Non-pigmented ciliary epithelial cell (primary cell): ENCODE measurements at places on chromosomes 12 and 14.

- DNase-seq, result no peak
These were observed 28.5 kb downstream of the TUBA1A start for GRCh38 chr12:49160399-49160798.

- peak; percentile 14 for DNase-seq
These were observed 197.1 kb upstream of the ABCD2 start for GRCh38 chr12:39816671-39817185.

DNA sequence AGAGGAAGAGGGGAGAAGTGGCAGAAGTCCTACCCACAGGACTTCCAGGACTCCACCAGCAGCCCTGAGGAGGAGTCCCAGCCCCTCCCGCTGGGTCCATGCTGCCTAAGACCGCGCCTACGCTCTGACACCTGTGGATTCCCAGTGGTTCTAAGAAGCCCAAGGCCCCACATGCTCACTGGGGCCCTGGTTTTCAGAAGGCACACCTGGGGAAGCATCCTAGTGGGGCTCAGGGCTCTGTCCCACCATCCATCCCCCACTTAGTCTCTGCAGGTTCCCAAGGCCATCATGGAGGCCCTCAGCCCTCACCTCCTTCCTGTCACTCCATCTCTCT is 32.6 kb downstream of the ACTN1 start:
- DNase-seq, result no peak

- DNase-seq, result no peak
These were observed 10.9 kb downstream of the LRTM2 start for GRCh38 chr12:1830981-1831963.

DNA sequence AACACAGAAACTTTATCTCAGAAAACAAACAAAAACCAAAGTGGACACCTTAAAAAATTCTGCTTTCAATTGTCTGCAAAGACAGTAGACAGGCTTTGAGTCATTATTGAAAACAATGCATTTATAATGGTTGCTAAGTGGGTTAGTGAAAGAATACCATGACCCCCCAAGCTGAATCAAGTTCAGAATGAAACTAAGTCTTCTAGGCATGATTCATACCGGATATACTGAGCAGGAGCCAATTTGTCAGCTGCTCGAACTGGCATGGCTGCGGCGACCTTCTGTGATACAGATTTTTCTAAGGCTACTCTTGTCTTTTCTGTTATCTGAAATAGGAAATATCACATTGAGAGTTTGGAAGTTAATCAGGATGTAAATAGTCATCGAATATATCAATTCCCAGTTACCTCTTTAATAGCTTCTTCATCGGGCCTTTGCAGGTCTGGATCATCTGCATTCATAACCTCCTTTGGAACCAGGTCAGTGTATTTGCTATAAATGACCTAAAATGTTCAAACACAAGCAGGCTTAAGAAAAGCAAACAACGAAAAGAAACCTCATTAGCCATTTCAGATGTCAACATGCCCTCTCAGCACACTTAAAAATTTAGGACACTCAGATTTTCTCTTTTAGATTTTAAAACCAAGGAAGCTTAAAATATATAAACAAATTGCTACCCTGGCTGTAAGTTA is 22.3 kb downstream of the SNW1 start:
- DNase-seq, result peak; percentile 9

DNA sequence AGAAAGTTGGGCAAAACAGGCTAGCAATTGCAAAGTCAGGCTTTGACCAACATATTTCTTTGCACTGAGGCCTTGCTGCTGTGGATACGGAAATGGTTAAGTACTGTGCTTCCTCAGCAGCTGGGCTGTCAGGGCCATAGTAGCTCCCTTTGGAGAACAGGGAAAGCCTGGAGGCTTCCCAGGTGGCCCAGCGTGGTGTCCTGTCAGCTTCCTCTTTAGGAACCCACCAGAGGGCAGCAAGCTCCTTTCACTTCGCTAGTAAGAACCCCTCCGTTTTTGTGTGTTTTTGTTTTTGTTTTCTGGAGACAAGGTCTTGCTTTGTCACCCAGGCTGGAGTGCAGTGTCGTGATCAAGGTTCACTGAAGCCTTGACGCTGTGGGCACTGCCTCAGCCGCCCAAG is 1.7 kb upstream of the CFAP251 start:
- no peak for DNase-seq

DNA sequence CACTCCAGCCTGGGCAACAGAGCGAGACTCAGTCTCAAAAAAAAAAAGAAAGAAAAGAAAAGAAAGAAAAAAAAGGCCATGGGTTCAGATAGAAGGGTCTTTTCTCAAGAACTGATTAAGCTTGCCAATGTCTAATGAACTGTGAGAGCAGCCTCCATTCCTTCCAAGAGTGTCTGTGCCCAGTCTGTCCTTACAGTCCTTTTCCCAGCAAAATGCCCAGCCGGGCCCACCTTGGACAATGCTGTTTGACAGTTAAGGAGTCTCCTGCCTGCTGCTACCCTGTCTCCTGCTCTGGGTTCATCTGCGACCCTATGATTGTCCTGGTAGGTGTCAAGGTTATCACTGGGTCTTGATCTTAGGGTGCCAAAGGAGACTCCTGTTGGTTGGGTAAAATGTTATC is 21.4 kb downstream of the SYNE3 start:
- DNase-seq, result no peak

DNA sequence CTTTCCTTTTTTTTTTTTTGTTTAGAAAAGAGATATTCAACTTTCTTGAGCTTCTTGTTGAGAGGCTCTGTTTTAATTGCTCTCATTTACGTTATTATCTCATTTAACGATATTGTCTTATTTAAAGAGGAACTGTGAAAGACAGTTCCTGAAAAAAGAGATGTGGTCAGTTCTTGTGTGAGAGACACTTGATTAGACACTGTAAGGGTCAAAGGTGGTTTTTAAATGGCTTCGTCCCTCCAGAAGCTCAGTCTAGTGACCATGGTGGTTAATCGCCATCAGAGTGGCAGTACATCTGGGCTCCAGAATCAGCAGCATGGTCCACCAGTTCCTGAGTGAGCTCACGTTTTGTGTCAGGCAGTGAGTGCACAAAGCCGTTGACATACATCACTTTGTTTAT is 57.9 kb upstream of the KCNA5 start:
- no peak for DNase-seq

DNA sequence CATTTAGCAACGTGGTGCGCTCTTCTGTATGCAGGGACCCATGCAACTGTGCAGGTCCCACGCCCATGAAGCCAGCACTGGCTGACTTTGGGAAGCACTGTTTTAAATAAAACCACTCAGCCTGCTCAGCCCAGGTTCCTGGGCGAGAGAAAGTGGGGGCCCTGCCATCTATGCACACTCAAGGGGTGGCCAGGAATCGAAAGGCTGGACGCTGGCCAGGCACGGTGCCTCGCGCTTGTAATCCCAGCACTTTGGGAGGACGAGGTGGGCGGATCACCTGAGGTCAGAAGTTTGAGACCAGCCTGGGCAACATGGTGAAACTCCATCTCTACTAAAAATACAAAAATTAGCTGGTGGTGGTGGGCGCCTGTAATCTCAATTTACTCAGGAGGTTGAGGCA is 179.9 kb upstream of the TBX3 start:
- no peak for DNase-seq

DNA sequence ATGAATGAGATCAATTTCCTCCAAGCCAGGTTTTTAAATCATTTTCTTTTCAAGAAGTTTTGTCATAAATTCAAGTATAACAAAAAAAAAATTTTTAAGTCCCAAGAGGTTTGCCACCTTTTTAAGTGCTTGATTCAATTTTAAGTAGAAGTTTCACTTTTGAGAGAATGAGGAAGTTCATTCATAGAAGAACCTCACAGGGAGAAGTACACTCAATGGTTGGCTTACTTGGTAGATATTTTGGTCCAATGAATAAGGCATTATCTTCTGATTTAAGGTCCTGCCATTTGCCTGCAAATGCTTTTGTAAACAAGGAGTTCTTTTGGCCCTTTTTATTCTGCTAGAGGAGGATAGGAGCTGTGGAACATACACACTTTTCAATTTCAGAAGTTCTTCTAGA is 96.7 kb upstream of the NOVA1 start:
- no peak for DNase-seq

- DNase-seq, result no peak
These were observed 83.6 kb downstream of the ALX1 start for GRCh38 chr12:85363382-85364190.

DNA sequence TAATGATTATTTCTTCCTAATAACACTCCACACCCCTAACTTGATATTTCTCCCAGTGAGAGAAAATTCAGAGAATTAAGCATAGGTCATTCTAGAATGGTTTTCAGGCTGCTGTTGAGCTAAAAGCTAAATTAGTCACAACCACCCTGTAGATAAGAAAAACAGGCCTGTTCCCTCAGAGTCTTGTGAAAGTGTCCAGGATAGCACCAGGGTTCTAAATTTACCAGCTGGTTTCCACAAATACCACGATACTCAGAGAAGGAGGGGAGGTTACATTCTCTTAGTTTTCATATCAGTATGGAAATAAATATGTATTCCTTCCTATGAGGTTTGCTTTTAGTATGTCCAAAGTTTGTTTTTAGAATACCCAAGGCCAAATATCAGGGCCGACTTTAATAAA is 66.0 kb upstream of the YARS2 start:
- DNase-seq, result no peak

GRCh38 chr12:132239796-132240668 is 89.4 kb downstream of the GALNT9 start:
- DNase-seq, result no peak

GRCh38 chr12:26791301-26791791 is 41.6 kb downstream of the ITPR2 start:
- no peak for DNase-seq

DNA sequence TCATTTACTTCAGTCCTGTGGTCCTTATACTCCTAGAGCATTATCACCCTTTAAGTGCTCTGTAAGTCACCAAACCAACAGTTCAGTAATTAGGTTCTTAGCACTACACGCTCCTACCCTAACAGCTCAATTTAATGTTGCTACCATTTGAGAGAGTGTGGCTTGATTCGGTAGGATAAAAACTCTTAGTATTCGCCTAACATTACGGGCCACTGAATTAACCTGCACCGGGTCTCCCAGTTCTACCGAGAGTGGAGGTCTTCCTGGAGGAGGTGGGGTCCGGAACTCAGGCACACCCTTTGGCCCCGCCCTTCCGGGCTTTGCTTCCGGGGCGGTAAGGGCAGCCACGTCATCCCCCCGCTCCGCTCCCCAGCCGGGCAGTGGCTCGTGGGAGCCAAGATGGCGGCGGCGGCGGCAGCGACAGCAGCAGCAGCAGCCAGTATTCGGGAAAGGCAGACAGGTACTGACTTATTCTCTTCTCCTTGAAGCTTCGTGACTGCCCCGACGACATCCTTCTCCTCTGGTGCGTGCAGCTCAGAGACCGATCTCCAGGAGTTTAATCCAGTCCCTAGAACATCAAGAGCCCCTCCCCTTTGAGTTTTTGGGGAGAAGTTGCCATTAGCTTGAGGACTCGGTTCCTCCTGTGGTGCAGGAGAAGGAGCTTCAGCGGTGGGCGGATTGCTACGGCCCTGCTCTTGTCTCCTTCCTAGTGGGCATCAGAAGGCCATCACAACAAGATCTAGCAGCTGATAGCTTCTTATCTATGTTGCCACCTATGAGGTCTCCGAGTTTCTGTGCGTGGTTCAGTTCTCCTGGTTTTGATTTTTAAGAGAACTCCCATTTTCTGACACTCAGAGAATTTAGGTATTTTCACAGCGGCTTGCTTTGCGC is at the start of gene SCFD1:
TSS of gene SCFD1 (plus strand) at position 380 of the 891 bp plus-strand sequence. CDS start at position 400, 20 bp downstream.
- no peak for DNase-seq

GRCh38 chr14:101937926-101938767 is 26.2 kb upstream of the DYNC1H1 start:
- DNase-seq, result no peak

GRCh38 chr14:78519863-78520262 is 349.7 kb downstream of the NRXN3 start:
- no peak for DNase-seq

- DNase-seq, result no peak
These were observed 19.1 kb downstream of the AMDHD1 start for GRCh38 chr12:95962222-95962621.

DNA sequence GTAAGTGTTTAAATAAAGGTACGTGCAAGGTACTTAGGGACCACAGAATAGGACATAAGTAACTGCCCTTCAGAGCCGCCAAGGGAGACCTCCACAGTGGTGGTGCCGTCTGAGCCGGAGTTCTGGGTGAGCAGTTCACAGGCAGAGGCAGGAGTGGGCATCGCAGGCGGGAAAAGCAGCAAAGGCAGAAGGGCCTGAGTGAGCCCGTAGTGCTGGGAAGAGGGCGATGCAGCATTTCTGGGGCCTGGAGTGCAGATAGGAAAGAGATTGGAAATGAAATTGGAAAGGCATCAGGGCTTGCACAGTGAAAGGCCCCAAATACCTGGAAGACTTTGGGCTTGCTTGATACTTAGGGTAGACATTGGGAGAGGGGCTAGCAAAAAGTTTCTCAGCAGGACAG is 32.9 kb downstream of the EVL start:
- no peak for DNase-seq

GRCh38 chr14:92599811-92600210 is 86.2 kb downstream of the RIN3 start:
- no peak for DNase-seq

GRCh38 chr14:72523424-72524294 is 370.2 kb downstream of the DPF3 start:
- no peak for DNase-seq

- DNase-seq, result no peak
These were observed 34.3 kb upstream of the PLEKHG6 start for GRCh38 chr12:6275928-6276887.

- DNase-seq, result no peak
These were observed 78.8 kb upstream of the BCL11B start for GRCh38 chr14:99350751-99351150.

DNA sequence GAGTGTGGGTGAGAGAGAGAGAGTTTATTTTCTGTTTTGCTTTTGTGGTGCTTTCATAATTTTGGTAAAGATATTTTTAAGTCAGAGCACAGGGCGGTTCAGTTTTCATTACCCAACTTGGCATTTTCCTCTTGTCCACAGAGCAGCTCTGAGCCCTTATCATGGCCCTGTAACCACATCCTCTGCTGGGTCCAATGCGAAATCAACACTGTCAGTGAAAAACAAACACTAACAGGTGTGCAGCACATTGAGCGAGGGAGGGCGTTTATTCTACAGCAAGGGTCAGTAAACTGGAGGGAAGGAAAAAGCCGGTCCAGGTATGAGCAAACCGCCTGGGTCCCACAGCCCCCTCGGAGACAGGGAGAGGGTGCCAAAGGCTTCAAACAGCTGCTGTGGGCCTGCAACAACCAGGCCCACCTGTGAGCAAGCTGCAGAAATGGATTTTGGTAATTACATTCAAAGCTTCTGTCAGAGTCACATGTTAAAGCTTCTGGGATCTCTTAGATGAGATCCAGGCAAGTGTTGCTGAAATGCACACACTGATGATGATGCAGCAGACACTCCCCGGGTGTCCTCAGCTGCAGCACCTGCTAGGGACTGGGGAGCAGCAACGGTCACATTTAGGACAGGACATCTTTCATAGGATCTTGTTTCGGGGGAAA is 132.7 kb upstream of the DYRK2 start:
- no peak for DNase-seq

DNA sequence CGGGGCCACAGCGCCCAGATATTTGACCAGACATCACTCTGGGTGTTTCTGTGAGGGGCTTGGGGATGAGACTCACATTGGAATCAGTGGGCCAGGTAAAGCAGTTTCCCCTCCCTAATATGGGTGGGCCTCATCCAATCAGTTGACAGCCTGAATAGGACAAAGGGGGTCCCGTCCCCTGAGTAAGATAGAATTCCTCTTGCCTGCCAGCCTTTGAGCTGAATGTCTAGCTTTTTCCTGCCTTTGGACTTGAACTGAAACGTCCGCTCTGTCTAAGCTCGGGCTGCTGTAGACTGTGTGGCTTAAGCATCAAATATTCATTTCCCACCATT is 88.8 kb upstream of the DIO3 start:
- DNase-seq, result no peak

- peak; percentile 4 for DNase-seq
These were observed 29.0 kb downstream of the PEBP1 start for GRCh38 chr12:118164798-118165486.

GRCh38 chr14:28758253-28758884 is 8.2 kb upstream of the FOXG1 start:
- no peak for DNase-seq
